ENCODE measurements at places on chromosomes 5 and 9. TPM values are rescaled to one million over a fixed set of nuclear protein-coding genes. Genes with fewer than 3 reads are reported as not detected.

GRCh38 chr9:119273325-119273904 is 95.8 kb downstream of the BRINP1 start:
- no peak for DNase-seq

GRCh38 chr5:168989731-168990505 is 311.0 kb downstream of the SLIT3 start:
- no peak for DNase-seq

- no peak for DNase-seq
Measured at GRCh38 chr5:180006141-180006540, 65.4 kb downstream of the RNF130 start.

- no peak for DNase-seq
Measured at GRCh38 chr5:56375011-56375410, 141.9 kb upstream of the ANKRD55 start.

- no peak for DNase-seq
Measured at GRCh38 chr9:127931092-127931881, 710 bp upstream of the PIP5KL1 start.

DNA sequence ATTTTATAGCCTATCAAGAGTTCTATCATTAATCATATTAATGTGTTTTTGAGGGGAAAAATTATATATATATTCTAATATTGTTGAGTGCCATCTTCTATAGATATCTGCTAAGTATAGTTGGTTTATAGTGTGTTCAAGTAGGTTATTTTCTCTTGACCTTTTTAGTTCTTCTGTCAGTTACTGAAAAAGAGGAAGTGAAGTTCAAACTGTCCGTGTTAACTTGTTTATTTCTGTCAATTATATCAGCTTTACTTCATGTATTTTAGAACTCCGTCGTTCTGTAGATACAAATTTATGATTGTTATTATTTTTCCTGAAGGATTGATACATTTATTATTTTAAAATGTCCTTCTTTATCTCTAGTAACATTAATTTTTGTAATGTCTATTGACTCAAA is 1209.1 kb downstream of the CDH12 start:
- DNase-seq = no peak

The FRMD3 gene
- 16.8 TPM for total RNA-seq

DNA sequence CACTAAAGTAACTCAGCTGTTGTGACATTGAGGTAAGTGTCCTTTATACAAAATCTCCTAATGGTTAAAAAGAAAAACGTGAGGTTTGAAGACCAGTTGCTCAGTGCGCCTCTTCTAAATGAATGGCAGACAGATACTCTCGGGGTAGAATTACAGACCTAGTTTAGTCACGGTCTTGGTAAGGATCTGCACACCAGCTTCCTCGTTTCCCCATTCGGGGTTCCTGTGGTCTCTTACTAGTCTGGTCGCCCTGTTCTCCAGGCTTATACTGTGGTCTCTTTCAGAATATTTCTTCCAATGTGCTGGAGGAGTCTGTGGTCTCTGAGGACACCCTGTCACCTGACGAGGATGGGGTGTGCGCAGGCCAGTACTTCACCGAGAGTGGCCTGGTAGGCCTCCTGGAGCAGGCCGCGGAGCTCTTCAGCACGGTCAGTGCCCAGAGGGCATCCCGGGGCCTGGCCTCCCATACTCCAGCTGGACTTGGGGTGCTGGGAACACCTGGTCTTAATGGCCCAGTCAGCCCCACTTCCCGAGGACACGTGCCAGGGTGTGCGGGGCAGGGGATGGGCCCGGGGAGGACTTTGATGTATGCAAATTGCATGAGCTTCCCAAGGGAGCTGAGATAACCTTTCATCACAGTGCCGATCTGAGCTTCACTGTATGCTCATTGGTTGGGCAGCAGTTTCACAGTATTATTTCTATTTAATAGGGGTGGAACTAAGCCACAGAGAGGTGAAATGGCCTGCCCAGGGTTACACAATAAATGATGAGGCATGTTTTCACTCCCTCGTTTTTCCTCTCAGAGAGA is 224.5 kb downstream of the DOCK8 start:
- peak; percentile 48 for DNase-seq

DNA sequence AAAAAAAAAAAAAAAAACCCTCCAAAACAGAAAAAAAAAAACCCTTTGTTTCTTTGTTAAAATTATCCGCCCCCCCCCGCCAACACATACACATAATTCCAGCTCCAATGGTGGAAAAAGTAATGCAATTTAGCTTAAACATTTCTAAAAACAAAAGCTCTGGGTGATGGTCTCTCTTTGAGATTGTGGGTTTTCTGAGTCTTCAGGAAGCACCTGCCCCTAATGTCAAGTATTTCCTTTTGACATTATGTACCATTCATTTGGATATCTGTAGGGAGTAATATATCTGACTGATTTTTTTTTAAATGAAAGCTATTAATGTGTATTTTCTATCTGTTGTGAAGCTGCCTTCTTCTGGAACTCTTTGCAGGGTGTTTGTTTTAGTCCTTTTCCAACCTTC is 389.7 kb downstream of the TAF11L14 start:
- DNase-seq = no peak

DNA sequence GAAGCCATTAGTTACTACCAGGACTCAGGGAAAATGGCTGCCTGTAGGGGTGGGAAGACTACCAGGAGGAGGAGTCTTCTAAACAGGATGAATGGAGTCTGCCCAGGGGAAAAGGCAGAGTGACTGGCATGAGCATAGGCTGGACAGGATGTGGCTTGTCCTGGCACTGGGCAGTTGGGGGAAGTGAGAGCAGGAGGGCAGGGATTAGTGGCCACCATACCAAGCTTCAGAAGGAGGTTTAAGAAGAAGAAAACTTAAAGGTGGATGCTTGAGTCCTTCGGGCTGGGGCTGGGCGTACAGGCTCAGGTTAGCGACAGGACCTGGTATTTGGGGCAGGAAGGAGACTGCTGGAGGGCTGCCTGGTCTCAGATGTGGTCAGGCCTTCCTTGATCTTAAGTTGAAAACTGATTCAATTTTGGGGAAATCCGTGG is 5.0 kb upstream of the NSD1 start:
- no peak for DNase-seq

DNA sequence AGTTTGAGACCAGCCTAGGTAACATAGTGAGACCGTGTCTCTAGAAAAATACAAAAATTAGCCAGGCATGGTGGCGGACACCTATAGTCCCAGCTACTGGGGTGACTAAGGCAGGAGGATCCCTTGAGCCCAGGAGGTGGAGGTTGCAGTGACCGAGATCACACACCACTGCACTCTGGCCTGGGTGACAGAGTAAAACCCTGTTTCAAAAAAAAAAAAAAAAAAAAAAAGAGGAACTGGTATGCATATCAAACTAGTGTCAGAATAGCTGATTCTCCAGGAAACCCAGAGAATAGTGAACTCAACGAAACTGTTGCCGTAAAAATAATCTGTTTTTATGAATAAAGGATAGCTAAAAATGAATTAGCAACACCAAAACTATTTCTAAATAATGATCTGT is 126.6 kb upstream of the BASP1 start:
- DNase-seq = no peak

The IFNA21 gene
- not detected for total RNA-seq

DNA sequence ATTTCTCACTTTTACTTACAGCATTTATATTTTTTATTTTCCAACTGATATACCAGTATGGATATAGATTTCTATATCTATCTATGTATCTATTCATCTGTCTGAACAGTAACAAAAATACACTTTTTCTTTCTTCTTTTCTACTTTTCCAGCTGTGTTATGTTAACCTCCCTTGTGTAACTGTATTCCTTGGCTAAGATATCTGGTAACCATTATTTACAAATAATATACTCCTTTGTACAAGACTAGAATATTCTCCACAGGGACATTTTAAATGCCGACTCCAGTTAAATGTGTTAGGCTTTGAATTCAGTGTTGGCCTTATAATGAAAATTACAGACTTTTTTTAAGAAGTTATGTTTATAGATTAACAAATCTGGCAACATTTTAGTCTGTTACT is 168.7 kb downstream of the XRCC4 start:
- DNase-seq = no peak

GRCh38 chr5:111454198-111454622 is 58.1 kb downstream of the STARD4 start:
- DNase-seq = no peak
